ENCODE measurements at places on chromosomes 16 and 17.

DNA sequence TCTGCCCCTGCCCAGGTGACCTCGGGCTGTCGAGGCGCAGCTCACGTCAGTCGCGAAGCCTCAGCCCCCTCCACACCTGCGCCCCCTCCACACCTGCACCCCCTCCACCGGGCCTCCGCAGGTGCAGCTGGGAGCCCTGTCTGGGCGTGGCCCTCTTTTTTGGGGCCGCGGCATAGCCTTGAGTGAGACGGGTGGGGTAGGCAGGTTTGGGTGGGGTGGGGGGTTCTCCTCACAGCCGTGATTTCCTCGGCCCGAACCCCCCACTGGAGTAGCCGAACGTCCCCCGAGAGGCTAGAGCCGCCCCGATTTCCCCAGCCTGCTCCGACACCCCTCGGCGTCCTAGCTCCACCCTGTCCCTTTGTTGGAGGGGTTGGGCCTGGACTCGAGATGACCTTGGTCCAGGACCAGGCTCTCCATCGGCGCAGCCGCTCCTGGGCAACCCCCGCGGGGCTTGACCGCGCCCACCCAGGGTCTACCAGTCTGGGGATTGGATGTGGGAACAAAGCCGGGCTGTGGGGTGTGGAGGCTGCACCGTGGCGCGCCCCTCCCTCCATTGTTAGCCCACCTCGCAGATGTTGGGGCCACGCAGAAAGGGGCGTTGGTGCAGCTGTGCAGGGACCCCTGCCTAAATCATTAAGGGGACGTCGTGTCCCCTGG lies 626 bp downstream of the TUBB3 start:
- no peak for DNase-seq

DNA sequence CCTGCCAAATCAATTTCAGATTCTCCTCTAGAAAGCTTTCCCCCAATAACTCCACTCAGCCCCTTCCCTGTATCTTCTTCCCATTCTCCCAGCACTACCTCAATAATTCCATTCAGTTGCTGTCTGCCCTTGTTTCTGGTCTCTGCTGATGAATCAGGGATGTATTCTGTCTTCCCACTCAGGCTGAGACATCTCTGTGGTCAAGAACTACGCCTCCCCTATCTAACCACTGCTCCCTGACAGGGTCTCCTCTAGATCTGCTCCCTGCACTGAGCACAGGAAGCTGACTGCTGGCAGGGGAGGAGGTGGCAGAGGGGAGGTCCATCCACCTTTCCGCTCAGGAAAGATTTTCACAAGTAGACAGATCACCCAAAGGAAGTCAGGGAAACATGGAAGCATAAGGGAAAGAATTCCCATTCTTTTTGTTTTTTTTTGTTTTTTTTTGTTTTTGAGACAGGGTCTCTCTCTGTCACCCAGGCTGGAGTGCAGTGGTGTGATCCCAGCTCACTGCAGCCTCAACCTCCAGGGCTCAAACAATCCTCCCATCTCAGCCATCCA lies 16.9 kb upstream of the SP2 start:
- no peak for DNase-seq

- no peak for DNase-seq
Observed at GRCh38 chr16:49463529-49463928, 89.9 kb downstream of the C16orf78 start.

- no peak for DNase-seq
Observed at GRCh38 chr16:9522614-9523013, 431.2 kb downstream of the HAPSTR1 start.

GRCh38 chr16:88055356-88055755 lies 104.1 kb downstream of the BANP start:
- DNase-seq, result no peak

GRCh38 chr17:14779241-14779640 lies 478.4 kb downstream of the HS3ST3B1 start:
- no peak for DNase-seq

DNA sequence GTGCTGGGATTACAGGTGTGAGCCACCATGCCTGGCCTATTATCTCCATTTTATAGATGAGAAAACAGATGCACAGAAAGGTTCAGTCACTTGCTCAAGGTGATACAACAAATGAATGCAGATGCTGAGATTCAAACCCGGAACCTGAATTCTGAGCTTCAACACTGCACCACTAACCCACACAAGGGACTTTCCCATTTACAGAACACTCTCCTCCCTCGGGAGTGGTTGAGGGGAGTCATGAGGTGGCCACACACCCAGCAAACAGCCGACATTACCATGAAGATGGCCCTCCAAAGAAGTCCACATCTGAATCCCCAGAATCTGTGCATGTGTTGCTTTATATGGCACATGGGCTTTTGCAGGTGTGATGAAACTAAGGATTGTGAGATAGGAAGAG lies 9.1 kb downstream of the BCL7C start:
- DNase-seq, result no peak

DNA sequence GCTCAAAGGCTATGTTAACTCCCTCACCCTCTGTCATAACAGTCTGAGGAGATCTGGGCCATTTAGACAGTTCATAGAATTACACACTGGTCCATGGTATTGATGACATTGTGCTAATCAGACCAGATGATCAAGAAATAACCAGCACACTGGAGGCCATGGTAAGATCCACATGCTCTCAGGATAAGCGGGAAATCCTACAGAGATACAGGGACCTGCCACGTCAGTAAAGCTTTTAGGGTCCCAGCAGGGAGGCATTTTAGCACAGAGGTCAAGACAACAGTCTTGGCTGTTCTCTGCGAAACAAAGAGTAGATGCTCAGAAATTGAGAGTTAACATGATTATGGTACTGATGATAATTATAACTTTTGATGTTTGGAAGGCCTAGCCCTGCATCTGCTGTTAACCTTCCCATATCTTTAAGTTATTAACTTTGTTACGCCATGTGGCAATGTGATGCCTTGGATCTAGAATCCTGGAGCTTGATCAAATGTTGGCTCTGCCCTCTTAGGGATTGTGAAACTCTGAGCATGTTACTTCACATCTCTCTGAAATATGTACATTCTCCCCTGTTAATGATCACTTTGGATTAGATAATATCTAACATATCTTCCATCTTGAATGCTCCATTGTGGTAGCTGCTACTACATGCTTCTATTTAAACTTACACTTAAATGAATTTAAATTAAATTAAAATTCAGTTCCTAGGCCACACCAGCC lies 172.0 kb upstream of the SOX9 start:
- no peak for DNase-seq

GRCh38 chr17:16378636-16379282 lies 2.1 kb upstream of the UBB start:
- DNase-seq, result no peak

DNA sequence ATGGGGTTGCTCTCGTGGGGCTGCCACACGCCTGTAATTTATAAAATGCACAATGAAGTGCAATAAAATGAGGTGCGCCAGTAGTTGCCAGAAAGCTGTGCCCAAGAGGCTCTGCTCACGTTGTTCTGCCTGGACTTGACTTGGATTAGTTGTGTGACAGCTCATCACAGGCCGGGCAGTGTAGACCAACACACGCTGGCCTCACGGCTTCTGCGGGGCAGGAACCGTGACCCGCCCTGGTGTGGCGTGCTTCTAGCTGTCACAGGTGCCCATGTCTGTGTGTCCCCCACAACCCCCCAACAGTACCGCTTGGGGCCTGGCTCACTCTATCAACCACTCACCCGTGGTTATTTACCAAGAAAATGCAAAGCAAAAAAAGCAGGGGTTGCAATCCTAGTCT lies 112.2 kb upstream of the ZNF750 start:
- no peak for DNase-seq

GRCh38 chr16:64865069-64865696 lies 256.7 kb downstream of the CDH11 start:
- no peak for DNase-seq

GRCh38 chr17:65482201-65482600 lies 79.2 kb downstream of the AXIN2 start:
- DNase-seq, result no peak

GRCh38 chr17:73933164-73933766 lies 270.2 kb upstream of the RPL38 start:
- DNase-seq, result peak; percentile 2

- no peak for DNase-seq
Observed at GRCh38 chr16:87344165-87344930, 27.2 kb upstream of the C16orf95 start.

DNA sequence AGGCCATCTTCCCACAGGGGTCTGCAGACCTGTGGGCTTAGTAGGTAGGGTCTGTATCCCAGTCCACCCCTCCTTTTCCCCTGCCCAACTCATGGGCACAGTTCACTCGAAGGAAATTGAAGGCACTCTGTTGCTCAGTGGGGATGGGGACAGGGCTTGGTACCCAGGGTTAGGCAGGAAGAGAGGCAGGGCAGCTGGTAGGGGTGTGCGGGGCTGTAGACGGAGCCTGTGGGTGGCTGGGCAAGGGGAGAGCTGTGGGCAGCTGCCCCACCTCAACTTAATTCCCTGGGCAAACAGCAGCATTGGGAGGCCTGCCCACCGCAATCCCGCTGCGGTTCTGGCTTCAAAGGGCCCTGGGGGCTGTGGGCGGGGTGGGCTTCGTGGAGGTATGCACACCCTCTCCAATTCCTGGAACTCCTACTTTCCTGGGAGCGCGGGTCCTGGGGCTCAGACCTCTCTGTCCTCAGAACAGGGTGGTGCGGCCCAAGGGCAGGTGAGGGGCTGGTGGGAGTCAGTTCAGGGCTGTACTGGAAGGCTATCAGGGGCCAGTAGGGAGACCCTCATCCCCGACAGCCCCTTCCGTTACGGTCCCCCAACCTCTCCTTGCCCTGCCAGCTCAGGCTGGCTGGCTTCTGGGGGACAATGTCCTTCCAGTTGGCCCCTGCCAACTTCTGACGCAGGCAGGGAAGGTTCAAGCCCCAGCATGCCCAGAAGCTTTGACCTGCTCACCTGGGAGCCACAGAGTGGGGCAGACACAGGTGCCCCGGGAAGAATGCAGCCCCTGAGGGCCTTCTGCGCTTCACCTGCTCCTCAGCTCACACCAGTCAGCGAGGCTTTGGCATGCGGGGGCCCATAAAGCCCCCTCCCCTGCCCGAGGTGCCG lies 9.1 kb downstream of the FOXJ1 start:
- DNase-seq, result no peak

DNA sequence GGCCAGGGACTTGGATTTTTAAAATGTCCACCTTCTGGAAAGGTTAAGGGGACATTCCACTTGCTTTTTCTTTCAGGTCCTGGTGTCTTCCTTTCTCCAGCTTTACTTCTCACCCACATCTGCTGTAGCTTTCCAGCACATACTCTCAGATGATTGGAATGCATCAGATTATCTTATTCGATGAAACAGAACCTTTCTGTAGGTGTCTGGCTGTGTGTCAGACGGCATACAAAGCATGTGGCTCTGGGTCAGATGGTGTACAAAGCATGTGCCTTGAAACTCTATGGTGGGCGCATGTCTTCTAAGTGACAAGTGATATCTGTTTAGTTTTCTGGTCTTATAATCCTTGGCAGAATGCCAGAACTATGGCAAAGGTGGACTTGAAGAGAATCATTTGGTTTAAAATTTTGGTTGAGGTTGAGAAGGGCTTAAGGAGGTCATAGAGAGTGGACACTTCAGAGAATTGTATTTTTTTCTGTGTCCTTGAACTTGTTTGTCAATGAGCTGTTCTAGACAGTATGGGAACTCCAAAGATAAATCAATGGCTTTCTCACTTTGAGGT lies 125.3 kb downstream of the FTO start:
- DNase-seq, result no peak

DNA sequence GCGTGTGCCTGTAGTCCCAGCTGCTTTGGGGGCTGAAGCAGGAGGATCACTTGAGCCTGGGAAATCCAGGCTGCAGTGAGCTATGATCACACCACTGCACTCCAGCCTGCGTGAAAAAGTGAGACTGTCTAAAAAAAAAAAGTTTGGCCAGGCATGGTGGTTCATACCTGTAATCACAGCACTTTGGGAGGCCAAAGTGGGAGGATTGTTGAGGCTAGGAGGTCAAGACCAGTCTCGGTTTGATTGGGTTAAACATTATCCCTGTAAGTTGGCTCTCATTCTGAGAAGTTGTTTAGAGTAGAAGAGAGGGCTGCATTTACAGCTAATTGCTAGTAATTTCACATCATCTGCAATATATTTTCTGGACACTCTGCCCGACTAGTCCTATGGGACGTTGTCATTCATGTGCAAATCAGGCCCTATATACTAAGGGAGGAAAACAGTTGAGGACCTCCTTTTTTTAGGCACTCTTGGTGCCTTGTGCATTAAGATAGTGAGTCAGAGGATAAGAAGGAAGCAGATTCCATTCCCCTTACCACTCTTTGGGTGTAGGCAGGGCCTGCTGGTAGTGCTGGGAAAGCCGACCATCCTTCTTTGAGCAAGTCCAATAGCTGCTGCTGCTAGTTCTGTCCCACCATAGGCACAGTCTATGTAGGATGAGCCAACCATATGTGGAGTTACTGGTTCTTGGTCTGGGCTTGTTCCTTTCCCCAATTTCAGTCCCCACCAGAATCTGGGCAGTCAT lies 18.7 kb downstream of the HMOX2 start:
- no peak for DNase-seq

GRCh38 chr17:17538417-17539391 lies 42.5 kb upstream of the RASD1 start:
- DNase-seq, result no peak

DNA sequence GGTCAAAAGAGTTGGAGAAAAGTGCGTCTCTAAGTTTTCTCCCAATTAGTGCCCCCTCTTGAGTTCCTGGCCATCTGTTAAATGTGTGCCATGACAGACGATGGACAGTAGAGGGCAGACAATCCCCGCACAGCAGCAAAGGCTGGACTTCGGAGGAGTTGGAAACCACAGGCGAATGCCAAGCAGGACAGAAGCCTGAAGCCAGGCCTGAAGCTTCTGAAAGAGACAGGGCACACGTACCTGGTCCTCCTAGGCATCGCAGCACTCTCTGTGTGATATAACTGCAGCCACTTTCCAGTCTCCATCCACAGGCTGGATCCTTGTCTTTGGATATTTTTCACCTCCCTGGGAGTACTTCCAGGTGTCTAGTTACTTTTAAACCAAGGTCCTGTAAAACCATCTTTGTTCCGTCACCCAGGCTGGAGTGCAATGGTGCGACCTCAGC lies 14.5 kb downstream of the C17orf100 start:
- peak; percentile 66 for DNase-seq

DNA sequence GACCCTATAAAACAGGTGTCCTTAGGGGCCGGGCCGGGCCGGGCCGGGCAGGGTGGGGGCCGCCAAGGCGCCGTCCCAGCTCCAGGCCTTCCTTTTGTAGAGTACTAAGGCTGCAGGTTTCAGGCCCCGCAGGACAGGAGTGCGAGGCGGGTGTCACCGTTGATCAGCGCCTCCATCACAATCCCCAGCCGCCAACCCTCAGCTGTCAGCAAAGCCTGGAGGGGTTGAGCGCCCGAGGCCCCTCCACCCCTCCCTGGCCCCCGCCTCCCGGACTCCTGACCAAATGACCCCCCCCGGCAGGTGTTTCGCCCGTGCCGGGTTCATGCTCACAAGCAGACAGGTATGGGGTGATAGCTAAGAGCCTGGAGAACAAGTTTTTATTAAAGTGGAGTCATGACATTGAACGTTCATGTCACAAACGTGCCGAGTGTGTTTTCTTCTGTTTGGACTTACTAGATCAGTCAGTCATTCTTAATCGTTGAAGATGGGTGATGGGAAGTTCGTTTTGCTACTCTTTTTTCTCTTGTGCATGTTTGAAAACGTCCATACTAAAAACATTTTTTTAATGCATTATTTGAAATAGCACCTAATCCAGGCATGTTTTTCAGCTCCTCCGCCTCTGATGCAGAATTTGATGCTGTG lies 534 bp downstream of the ARL2BP start:
- no peak for DNase-seq

- DNase-seq, result no peak
Observed at GRCh38 chr16:27728691-27729090, 178.7 kb downstream of the KATNIP start.

All from progenitor cell of endocrine pancreas (in vitro differentiated cells).